ENCODE measurements at places on chromosomes 2 and 18. TPM values are rescaled to one million over a fixed set of nuclear protein-coding genes. Genes with fewer than 3 reads are reported as not detected.

Gene GNLY
- total RNA-seq = 9.9 TPM

Gene NEU4
- 9.4 TPM for total RNA-seq

Gene RAB6D
- total RNA-seq = not detected

Gene OR6B3
- not detected for total RNA-seq

Gene ITGB6
- total RNA-seq = not detected

Gene SYT4
- 0.42 TPM for total RNA-seq

Gene SESTD1
- total RNA-seq = 16.3 TPM

Gene SLC9A2
- total RNA-seq = not detected

Gene CFAP53
- 0.70 TPM for total RNA-seq

Gene MROH2A
- not detected for total RNA-seq

Gene HTRA2
- total RNA-seq = 21.4 TPM

Gene TLX2
- total RNA-seq = 1.5 TPM

Gene PXDN
- not detected for total RNA-seq

Gene CNDP1
- total RNA-seq = 0.20 TPM

Data from T-helper 17 cell (primary cell).